ENCODE measurements at places on chromosomes 13 and 19. TPM values are rescaled to one million over a fixed set of nuclear protein-coding genes. Genes with fewer than 3 reads are reported as not detected.

DNA sequence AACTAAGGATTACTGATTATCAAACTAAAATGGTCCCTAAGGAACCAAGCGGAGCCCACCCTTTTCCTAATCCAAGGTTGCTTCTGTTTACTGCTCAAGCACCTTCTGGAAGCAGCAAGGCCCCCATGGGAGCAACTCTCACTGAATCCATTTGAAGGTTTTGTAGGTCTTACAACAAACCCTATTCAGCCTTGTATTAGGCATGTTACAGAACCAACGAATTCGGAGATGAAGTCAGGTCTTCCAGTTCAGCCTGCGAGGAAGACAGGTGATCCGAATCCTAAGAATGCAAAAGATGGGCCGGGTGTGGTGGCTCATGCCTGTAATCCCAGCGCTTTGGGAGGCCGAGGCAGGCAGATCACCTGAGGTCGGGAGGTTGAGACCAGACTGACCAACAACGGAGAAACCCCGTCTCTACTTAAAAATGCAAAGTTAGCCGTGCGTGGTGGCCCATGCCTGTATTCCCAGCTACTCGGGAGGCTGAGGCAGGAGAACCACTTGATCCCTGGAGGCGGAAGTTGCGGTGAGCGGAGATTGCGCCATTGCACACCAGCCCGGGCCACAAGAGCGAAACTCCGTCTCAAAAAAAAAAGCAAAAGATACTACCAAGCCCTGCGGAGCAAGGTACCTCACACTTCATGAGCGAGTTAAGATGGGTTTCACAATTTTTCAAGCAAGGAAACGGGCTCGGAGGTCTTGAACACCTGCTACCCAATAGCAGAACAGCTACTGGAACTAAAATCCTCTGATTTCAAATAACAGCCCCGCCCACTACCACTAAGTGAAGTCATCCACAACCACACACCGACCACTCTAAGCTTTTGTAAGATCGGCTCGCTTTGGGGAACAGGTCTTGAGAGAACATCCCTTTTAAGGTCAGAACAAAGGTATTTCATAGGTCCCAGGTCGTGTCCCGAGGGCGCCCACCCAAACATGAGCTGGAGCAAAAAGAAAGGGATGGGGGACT is 609 bp downstream of the ZAR1L start:
- H3K27ac ChIP-seq = peak overlapping the region; percentile 85
- peak overlapping the region; percentile 58 for H3K4me3 ChIP-seq
- peak; percentile 19 for DNase-seq
- no peaks in the 10 kb centered on the region for H3K27me3 ChIP-seq

DNA sequence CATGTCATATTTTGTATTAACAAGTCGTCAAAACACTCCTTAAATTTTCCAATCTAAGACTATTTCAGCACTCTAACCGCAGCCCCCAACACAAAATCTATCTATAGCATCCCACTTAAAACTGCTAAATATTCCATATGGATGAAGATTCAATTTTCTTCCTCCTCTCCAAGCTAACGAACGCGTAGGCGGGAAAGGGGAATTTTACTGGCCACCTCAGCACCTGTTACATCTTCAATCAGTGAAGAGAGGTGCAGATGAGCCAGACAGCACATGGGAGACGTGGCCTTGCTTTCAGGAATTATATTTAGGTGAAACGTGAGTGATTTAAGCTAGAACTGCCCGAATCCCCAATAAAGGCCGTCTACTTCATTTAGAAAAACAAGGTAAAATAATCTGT is 1.1 kb downstream of the RBM26 start:
- H3K27me3 ChIP-seq = no peaks in the 10 kb centered on the region
- peaks cover 31% of the 10 kb centered on the region for H3K4me1 ChIP-seq
- DNase-seq = no peak
- peak overlapping the region; percentile 99 for H3K27ac ChIP-seq
- no peaks in the 10 kb centered on the region for H3K36me3 ChIP-seq

DNA sequence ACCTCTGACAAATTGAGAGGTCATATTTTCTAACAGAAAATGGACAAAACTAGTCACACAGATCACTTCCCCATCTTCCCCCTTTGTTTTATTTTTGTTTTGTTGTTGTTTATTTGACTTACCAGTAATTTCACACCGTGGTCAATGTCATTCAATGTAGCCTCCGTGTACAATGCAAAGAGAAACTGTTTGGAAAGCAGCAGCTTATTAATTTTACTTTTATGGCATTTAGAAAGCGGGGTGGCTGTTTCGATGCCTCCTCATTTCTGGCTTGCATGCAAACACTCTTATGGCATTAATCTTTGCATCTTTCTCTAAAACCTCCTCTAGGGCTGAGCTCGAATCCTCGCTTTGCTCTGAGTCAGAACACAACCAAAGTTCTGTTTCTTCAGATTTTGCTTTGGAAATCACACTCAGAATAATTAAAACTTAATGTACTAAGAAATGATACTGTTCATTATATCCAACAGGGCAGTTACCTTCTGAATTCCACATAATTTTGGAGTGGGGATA is 77.0 kb downstream of the ZNF536 start:
- no peak overlapping the region for H3K4me3 ChIP-seq
- no peaks in the 10 kb centered on the region for H3K4me1 ChIP-seq
- no peak for DNase-seq
- no peak overlapping the region for H3K27ac ChIP-seq

DNA sequence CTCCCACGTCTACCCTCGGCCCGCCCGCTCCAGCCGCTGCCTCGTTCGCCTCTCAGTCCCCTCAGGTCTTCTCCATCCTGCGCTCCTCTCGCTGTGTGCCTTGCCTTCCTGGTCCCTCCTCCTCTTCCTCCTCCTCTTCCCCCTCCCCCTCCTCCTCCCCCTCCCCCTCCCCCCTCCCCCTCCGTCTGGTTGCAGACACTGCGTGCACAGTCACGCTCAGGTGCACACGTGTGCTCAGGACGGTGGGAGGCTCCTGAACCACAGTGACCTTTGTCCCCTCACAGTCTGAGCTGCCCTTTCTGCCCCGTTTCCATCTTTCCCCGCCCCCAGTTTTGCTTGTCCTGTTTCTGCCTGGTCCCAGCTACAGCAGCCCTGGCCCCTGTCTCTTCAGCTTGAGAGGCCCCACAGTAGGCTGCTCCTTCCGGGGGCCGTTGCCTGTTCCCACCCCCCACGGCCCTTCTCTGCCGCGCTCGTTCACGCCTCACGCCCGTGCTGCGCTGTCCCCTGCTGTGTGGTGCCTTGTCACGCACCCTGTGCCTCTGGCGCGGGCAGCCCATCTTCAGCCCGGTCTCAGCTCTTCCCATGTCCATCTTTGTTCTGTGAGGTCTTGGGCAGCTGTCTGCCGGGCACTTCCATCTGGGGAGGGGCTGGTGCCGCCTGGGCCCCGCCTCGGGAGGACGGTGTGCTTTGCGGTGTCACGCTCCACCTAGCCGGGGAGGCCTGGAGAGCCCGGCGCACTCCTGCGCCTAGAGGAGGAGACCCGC is 13.8 kb upstream of the RPS15 start:
- no peaks in the 10 kb centered on the region for H3K4me1 ChIP-seq
- no peak for DNase-seq
- peaks cover 39% of the 10 kb centered on the region for H3K36me3 ChIP-seq
- no peaks in the 10 kb centered on the region for H3K27me3 ChIP-seq

DNA sequence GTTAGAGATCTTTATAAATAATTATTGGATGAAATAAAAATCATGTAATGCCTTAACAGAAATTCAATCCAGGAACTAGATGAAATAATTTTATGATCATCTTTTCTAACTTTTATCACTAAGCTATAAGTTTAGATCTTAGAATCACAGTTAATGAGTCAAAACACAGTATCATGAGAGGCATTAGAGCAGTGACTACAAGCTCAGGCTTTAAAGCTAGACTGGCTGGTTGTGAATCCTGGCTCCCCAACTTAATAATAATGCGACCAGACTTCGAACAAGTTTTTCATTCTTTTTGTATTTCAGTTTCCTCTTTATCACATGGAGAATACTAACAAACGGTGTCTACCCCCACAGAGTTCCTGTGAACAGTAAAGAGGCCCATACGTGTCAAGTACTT is 108.6 kb downstream of the MYCBP2 start:
- peaks cover 4% of the 10 kb centered on the region for H3K36me3 ChIP-seq
- no peaks in the 10 kb centered on the region for H3K4me1 ChIP-seq
- no peak overlapping the region for H3K4me3 ChIP-seq
- DNase-seq = no peak

DNA sequence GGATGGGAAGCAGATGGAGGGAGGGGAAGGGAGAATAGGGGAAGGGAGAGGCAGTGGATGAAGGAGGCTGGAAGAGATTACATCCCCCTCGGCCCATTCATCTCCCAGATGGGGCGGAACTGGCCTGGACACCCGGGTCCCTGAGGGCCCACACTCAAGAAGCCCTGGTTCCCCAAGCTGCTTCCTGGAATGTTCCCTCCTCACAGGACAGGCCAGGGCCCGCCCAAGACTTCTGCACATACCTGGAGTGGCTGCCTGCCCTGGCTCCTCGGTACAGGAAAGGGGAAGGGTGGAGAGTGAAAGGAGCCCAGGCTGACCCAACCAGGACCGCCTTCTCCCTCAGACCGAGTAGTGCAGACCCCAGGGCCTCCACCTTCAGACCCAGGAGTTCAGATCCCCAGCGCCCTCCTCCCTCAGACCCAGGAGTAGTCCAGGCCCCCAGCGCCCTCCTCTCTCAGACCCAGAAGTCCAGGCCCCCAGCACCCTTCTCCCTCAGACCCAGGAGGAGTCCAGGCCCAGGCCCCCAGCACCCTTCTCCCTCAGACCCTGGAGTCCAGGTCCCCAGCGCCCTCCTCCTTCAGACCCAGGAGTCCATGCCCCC is 489 bp downstream of the NTF4 start:
- peaks cover 45% of the 10 kb centered on the region for H3K4me1 ChIP-seq
- H3K27ac ChIP-seq = peak overlapping the region; percentile 93
- H3K27me3 ChIP-seq = no peaks in the 10 kb centered on the region
- no peak for DNase-seq
- H3K4me3 ChIP-seq = peak overlapping the region; percentile 43

- H3K27ac ChIP-seq = peak overlapping the region; percentile 6
- H3K4me1 ChIP-seq = peaks cover 20% of the 10 kb centered on the region
- no peak for DNase-seq
- peaks cover 30% of the 10 kb centered on the region for H3K36me3 ChIP-seq
- H3K27me3 ChIP-seq = no peaks in the 10 kb centered on the region
Measured at GRCh38 chr13:23629566-23630272, 59.5 kb downstream of the TNFRSF19 start.

F10 gene
- total RNA-seq = 5.5 TPM

ANGPTL4 gene
- total RNA-seq = 3.2 TPM

Measured in cardiac muscle cell (in vitro differentiated cells and primary cell).